Neural progenitor cell (in vitro differentiated cells): ENCODE measurements at places on chromosomes 7 and 10. TPM values are rescaled to one million over a fixed set of nuclear protein-coding genes. Genes with fewer than 3 reads are reported as not detected.

DNA sequence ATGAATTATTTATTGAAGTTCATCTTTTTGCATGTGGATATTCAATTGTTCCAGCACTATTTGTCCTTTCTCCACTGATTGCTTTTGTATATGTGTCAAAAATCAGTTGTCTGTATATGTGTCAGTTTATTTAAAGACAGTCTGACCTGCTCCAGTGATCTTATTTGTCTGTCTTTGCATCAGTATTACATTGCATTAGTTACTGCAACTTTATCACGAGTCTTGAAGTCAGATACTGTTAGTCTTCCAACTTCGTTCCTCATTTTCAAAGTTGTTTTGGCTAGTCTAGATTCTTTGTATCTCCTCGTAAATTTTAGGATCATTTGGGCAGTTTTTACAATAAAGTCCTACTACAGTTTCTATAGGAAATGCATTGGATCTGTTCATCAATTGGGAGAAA is 166.4 kb downstream of the CELF2 start:
- H3K27ac ChIP-seq, result no peak overlapping the region
- H3K36me3 ChIP-seq, result no peaks in the 10 kb centered on the region
- H3K4me3 ChIP-seq, result no peak overlapping the region
- no peaks in the 10 kb centered on the region for H3K27me3 ChIP-seq
- no peak for DNase-seq
- H3K4me1 ChIP-seq, result peaks cover 3% of the 10 kb centered on the region

DNA sequence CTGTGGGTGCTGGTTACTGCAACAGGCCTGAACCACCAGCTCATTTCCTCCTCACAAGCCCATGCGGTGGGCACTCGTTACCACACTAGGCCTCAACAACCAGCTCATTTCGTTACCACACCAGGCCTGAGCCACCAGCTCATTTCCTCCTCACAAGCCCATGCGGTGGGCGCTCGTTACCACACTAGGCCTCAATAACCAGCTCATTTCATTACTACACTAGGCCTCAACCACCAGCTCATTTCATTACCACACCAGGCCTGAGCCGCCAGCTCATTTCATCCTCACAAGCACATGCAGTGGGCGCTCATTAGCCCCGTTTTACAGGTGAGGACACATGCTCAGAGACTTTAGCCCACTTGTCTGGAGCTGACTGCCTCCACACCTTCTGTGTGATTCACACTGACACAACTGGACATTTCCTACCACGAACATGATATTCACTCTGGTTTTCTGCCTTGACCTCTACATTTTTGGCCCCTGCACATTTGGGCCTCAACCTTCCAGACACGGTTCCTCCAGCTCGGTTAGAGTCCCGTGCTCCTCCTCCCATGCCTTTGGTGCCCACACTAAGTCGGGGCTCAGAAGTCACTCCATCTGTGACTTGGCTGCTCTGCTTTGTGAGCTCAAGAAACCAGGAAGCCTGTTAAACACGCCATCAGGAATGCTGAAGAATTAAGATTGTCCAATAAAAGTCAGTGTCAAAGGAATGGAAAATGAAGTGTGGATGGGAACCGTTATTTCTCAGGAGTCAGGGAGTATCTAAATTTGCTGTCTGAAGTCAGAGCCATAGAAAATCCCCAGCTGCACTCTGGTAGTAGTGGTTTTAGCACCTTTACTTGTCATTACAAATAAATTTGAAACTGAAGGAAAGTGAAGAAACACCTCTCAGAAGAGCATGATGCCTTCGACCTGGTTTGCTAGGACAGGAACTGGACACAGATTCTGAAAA is 55.8 kb upstream of the LANCL2 start:
- no peak for DNase-seq
- no peaks in the 10 kb centered on the region for H3K36me3 ChIP-seq
- no peak overlapping the region for H3K4me3 ChIP-seq
- no peaks in the 10 kb centered on the region for H3K27me3 ChIP-seq
- no peaks in the 10 kb centered on the region for H3K4me1 ChIP-seq
- no peak overlapping the region for H3K27ac ChIP-seq

GRCh38 chr10:51617576-51618235 is 81.7 kb downstream of the CSTF2T start:
- H3K4me3 ChIP-seq, result no peak overlapping the region
- no peak for DNase-seq
- peaks cover 11% of the 10 kb centered on the region for H3K4me1 ChIP-seq

DNA sequence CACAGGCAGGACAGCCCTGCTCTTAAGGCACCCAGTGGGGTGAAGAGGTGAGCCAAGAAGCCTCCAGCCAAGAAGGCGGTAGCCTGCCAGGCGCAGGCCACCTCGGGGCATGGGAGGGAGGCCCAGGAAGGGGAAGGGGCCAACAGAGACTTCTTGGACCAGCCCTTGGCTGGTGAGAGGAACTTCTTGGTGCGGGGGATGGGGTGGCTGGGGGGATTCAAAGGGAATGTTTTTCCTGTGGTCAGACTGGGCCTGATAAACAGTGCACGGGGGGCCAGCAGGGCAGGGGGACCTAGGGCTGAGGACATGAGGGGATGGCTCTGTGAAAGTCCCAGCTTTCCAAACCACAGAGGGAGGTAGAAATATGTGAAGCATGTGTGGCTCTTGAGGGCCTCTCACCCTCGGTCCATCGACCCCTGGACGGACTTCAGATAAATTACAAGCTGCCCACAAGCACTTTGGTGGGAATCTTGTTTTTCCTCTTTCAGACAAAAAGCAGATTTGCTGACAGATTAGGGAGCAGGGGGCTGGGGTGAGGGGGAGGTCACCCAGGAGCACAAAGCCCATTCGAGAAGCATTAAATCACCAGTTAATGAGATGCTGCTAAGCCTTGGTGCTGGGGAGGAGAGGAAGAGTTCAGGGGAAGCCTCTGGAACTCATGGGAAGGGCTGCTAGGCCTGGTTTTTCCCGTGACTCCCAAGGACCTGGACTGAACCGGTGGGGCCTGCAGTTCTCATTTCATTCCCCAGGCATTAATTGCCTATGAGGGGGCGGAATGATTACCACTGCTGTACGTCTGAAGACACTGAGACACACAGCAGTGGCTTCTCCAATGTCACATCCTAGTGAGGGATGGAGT is 11.3 kb downstream of the CRYGN start:
- peak; percentile 91 for DNase-seq
- H3K4me1 ChIP-seq, result peaks cover 30% of the 10 kb centered on the region
- H3K27me3 ChIP-seq, result no peaks in the 10 kb centered on the region

DNA sequence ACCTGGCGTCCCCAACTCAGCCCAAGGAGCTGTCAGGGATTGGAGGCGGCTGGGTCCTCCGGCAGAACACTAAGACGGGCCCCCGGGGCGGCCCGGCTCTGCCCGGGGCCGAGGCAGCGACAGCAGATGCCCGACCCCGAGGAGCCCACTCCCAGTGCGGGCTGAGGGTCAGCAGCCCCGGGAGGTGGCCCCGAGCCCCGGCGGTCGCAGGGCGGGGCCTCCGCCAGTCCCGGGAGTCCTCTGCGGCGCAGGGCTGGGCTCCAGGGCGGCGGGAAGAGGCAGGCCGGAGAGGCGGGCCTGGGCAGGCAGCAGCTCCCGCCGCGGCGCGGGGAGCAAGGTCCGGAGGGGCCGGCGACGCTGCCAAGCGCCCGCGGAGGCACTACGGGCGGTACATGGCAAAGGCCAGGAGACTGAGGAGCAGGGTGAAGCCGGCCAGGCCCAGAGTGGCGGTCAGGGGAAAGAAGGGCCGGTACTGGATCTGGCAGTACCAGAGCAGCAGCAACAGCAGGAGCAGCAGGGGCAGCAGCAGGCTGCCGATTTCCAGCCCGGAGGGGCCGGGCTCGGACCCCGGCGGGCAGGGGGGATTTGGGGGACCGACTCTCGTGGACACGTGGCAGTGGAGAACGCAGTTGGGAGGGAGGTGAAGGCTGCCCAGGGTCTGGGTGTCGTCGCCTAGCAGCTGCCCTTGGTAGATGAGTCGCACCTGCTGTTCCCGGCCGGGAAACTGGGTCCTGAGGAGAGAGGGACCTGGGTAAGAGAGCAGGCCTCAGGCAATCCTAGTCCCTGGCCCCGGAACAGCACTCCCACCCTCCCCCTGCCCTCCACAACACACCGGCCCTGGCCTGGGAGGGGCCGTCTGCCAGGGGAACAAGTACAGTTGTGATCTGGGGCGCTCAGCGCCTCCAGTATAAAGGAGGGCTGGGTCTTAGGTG is 827 bp upstream of the FASTK start:
- peak overlapping the region; percentile 96 for H3K4me3 ChIP-seq
- H3K4me1 ChIP-seq, result peaks cover 38% of the 10 kb centered on the region
- H3K27ac ChIP-seq, result no peak overlapping the region
- H3K36me3 ChIP-seq, result no peaks in the 10 kb centered on the region

DNA sequence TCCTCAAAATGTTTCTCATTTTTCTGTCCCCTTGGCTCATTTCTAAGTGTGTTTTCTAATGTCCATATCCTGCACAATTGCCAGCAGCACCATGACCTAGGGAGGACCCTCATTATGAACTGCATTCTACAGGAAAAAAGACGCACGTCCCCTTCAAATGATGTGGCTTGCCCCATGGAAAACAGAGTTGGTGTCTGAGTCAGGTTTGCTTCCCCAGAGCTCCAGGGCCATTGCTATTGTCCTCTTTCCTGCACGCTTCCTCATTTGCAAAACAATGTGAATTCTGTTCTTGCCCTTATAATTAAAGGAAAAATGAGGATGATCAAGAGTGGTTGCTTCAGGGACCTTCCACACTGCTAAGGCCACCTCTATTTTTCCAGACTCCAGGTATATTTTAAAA is 14.7 kb upstream of the ASB4 start:
- H3K27ac ChIP-seq, result peak overlapping the region; percentile 69
- H3K4me3 ChIP-seq, result no peak overlapping the region

DNA sequence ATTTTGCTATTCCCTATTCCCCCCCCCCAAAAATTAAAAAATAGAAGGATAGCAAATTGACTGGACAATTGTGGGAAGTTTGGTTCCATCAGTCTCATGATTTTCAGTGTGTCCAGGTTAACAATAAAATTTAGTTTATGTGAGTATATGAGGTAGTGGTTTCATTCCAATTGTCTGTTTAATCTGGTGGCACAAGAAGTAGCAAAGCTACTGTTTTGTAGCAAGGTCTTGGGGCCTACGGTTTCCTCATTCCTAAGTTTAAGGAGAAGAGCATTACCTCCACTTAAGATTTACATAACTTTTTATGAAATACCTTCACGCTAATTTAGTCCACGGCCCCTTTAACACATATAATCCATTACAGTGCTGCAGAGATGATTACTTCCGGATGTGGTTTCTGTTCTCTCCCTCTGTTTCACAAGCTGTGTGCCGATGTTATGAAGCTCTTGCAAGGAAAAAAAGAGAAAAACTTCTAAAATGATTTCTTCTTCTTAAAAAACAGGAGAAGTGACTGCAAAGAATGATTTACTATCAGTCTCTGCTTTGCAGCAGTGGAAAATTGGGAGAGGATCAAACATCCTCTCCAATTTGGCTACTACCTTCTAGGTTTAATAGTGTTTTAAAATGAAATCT is 32.7 kb upstream of the NPVF start:
- peak overlapping the region; percentile 34 for H3K27ac ChIP-seq
- H3K4me3 ChIP-seq, result no peak overlapping the region
- no peaks in the 10 kb centered on the region for H3K36me3 ChIP-seq
- peaks cover 4% of the 10 kb centered on the region for H3K27me3 ChIP-seq
- no peak for DNase-seq

DNA sequence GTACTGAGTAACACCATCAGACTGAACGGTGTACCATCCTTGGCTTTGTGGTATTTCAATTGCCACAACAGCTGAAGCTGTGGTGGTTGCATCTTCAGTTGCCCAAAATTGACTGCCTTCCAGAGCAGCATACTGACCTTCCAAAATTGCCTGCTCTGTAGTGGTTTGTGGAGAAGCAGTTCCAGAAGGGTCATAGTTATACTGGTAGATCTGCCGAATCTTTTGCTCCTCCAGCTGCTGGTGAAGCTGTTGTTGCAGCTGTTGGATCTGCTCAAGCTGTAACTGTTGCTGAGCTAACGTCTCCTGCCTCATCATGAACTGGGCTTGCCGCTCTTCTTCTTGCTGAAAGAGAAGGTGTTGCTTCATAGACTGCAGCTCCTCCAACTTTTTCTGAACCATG is 212.2 kb downstream of the PCLO start:
- H3K4me3 ChIP-seq, result no peak overlapping the region
- no peaks in the 10 kb centered on the region for H3K36me3 ChIP-seq
- no peaks in the 10 kb centered on the region for H3K27me3 ChIP-seq

GRCh38 chr10:73887294-73888039 is 13.1 kb upstream of the CAMK2G start:
- no peak overlapping the region for H3K27ac ChIP-seq
- no peak overlapping the region for H3K4me3 ChIP-seq
- H3K27me3 ChIP-seq, result no peaks in the 10 kb centered on the region
- H3K36me3 ChIP-seq, result no peaks in the 10 kb centered on the region

- DNase-seq, result no peak
- H3K36me3 ChIP-seq, result no peaks in the 10 kb centered on the region
- no peaks in the 10 kb centered on the region for H3K4me1 ChIP-seq
- H3K27me3 ChIP-seq, result no peaks in the 10 kb centered on the region
Observed at GRCh38 chr10:67827811-67828210, 10.2 kb downstream of the DNAJC12 start.

GRCh38 chr10:11164551-11164802 is 146.8 kb downstream of the CELF2 start:
- H3K4me3 ChIP-seq, result peak overlapping the region; percentile 74
- H3K27me3 ChIP-seq, result no peaks in the 10 kb centered on the region
- H3K36me3 ChIP-seq, result no peaks in the 10 kb centered on the region
- peaks cover 39% of the 10 kb centered on the region for H3K4me1 ChIP-seq
- peak overlapping the region; percentile 90 for H3K27ac ChIP-seq

GRCh38 chr7:77662869-77663268 is 33.4 kb upstream of the RSBN1L start:
- H3K27ac ChIP-seq, result no peak overlapping the region
- H3K36me3 ChIP-seq, result no peaks in the 10 kb centered on the region
- H3K27me3 ChIP-seq, result no peaks in the 10 kb centered on the region
- peaks cover 14% of the 10 kb centered on the region for H3K4me1 ChIP-seq

GRCh38 chr7:94450044-94450697 is 55.5 kb downstream of the COL1A2 start:
- no peak for DNase-seq
- H3K27ac ChIP-seq, result no peak overlapping the region
- H3K4me1 ChIP-seq, result no peaks in the 10 kb centered on the region
- no peaks in the 10 kb centered on the region for H3K27me3 ChIP-seq

- peaks cover 18% of the 10 kb centered on the region for H3K4me1 ChIP-seq
- no peak overlapping the region for H3K4me3 ChIP-seq
- no peaks in the 10 kb centered on the region for H3K27me3 ChIP-seq
- no peak for DNase-seq
Observed at GRCh38 chr7:92798517-92799249, 37.7 kb downstream of the CDK6 start.

The SMKR1 gene
- total RNA-seq, result 0.53 and 0.56 TPM in 2 replicates

The FFAR4 gene
- total RNA-seq, result 0.04 and 0.06 TPM in 2 replicates

The LBX1 gene
- total RNA-seq, result not detected in 2 replicates

The TMEM176B gene
- 0.54 and 1.1 TPM in 2 replicates for total RNA-seq

The ATOH7 gene
- total RNA-seq, result 0.93 TPM in 1 of 2 replicates, not detected in the other

The LIPK gene
- not detected in 2 replicates for total RNA-seq

The CPA2 gene
- 0.65 and 0.82 TPM in 2 replicates for total RNA-seq

The HOGA1 gene
- 0.17 and 1.2 TPM in 2 replicates for total RNA-seq

The METTL2B gene
- total RNA-seq, result 43.1 and 50.1 TPM in 2 replicates

The ADCY1 gene
- total RNA-seq, result 7.4 and 8.5 TPM in 2 replicates

The TMEM196 gene
- not detected in 2 replicates for total RNA-seq
